NAMALWA (cell line): ENCODE measurements at places on chromosomes 3 and 15.

DNA sequence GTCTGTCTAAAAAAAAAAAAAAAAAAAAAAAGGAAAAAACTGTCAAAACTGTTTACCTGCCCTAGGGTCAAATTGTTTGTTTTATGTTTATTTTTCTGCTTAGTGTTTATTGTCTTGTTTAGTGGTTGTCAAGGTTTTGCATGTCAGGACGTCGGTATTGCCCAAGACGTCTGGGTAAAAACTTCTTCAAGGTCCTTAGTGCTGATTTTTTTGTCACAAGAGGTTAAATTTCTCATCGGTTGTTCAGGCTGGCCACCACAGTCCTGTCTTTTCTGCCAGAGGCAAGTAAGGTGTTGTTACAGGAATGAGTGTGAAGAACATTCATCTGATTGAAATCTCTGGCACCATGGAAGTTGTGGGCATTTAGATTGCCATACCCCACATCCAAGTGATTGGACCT lies 7.0 kb downstream of the DET1 start:
- no peak for DNase-seq

- DNase-seq = no peak
These were observed 54.4 kb downstream of the DCUN1D1 start for GRCh38 chr3:182925944-182926337.

- peak; percentile 79 for DNase-seq
These were observed 17.5 kb upstream of the FANCD2 start for GRCh38 chr3:10008588-10009344.

DNA sequence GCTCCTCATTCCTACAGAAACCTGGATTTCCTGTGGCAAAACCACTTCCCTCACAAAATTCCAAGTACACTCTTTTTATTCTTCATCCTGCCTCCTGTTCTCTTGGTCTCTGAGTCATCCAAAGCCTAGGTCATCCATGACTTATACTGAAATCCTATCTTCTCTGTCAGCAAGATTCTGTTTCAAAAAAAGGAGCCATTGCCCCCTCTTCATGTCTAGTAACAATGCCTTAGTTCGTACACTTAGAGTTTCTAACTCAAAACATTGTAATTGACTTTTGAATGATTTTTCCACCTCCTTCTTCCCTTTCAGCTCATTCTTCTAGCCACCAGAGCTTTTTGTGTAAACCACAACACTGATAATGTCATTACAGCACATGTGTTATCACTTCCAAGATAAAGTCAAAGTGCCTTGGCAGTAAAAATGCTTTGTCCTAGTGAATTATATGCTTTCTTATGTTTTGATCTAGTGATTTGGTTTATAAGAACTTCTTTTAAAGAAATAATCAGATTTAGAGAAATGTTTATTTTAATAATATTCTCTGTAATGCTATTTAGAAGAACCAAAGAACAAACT lies 256.5 kb upstream of the NECTIN3 start:
- DNase-seq = no peak

- DNase-seq = no peak
These were observed 66.2 kb downstream of the LRRK1 start for GRCh38 chr15:100985401-100985800.

DNA sequence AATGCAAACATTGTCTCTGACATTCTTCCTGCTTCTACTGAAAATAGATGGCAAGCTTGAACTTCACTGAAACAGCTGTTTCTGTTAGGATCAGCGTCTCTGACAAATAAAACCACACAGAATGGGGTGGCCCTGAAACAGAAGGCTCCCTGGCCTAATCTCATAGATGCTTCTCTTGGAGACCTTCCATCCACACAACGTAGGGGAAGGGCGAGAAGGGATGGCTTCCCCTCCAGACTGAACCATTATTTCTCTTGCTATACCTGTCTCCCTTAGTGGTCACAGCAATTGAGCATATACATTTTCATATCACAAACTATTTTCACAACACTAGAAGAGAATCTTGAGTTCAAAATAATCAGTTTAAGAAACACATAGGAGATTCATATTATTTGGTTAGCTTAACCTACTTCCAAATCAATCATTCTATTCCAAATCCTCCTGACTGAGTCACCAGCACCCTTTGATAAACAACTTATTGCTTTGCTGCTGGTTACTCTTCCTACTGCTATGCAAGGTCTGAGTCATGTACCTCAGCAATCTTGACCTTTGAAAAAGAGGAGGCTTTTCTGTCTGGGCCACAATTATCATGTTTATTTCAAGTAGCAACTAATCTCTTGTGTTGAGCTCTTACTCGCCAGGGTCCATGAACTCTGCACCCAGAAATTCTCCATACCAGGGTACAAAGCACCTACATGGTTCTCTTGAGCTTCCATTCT lies 45.5 kb downstream of the CBLB start:
- DNase-seq = no peak

GRCh38 chr3:102006812-102007485 lies 157.6 kb downstream of the NFKBIZ start:
- DNase-seq = no peak

DNA sequence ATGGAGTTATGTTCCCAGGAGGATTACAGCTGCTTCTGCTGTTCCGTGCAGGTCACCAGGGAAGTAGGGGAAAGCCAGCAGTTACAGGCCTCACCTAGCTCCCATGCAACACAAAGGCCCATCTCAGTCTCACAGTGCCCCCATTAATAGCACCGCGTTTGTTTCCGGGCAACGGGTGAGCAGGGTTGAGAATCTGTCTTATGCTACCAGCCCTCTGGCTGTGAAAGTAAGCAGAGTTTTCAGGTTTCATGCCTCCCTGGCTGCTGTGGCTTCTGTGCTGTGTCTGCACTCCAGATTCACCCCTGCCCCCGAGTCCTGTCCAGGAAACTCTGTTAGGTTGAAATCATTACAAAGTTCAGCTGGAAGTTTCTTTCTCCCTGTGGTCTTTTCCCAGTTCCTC lies 254.4 kb upstream of the GPR149 start:
- DNase-seq = no peak

- no peak for DNase-seq
These were observed 638.7 kb downstream of the RBMS3 start for GRCh38 chr3:29919571-29919970.
